ENCODE measurements at places on chromosomes 16 and 17.

- DNase-seq: no peak
Observed at GRCh38 chr17:74185571-74186185, 17.8 kb upstream of the RPL38 start.

- DNase-seq: no peak
Observed at GRCh38 chr17:4742133-4742532, 2.4 kb upstream of the CXCL16 start.

- peak; percentile 58 for DNase-seq
Observed at GRCh38 chr17:40540448-40540847, 24.8 kb downstream of the CCR7 start.

DNA sequence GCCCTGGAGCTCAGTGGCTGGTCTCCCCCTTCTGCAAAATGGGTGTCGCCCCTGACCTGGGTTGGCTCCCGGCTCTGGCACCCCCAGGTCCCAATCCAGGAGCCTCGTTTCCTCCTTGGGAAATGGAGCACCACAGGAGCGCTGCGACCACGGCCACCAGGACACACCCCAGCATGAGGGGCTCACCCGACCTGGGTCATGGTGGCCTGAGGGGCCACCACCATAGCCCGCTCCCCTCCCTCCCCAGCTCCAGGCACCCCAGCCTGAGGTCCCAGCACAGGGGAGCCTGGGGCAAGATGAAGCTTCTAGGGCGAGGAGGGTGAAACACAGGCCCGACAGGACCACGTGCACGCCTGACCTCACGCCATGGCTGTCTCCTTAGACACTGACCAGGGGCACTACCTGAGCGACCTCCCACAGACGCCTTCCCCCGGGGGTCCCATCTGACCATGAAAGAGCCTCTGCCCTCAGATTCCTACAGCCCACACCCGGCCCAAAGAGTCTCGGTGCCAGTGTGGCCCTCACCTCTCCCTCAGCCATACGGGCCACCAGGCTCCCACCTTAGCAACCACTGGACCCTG is 11.8 kb downstream of the BCAR1 start:
- DNase-seq: no peak

GRCh38 chr16:88888461-88889387 is 22.3 kb upstream of the PABPN1L start:
- DNase-seq: no peak

GRCh38 chr17:76405607-76405966 is 21.2 kb downstream of the SPHK1 start:
- DNase-seq: no peak

GRCh38 chr17:2380950-2381649 is 19.8 kb downstream of the MNT start:
- DNase-seq: no peak

- no peak for DNase-seq
Observed at GRCh38 chr16:76329106-76329505, 51.9 kb downstream of the CNTNAP4 start.

GRCh38 chr17:21041741-21042457 is 912 bp downstream of the USP22 start:
- DNase-seq: peak; percentile 57

DNA sequence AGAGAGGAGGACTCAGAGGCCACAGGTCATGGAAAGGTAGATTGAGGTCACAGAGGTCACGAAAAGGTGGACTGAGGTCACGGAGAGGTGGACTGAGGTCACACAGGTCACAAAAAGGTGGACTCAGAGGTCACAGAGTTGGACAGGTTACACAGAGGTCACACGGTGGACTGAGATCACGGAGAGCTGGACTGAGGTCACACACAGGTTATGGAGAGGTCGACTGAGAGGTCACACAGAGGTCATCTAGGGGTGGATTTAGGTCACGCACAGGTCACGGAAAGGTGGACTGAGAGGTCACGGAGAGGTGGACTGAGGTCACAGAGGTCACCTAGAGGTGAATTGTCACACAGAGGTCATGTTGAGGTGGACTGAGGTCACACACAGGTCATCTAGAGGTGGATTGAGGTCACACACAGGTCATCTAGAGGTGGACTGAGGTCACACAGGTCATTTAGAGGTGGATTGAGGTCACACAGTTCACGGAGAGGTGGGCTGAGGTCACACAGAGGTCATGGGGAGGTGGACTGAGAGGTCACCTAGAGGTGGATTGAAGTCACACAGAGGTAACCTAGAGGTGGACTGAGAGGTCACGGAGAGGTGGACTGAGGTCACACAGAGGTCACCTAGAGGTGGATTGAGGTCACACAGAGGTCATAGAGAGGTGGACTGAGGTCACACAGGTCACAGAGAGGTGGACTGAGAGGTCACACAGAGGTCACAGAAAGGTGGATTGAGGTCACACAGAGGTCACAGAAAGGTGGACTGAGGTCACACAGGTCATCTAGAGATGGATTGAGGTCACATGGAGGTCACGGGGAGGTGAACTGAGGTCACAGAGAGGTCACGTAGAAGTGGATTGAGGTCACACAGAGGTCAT is 26.7 kb upstream of the JPT2 start:
- no peak for DNase-seq

DNA sequence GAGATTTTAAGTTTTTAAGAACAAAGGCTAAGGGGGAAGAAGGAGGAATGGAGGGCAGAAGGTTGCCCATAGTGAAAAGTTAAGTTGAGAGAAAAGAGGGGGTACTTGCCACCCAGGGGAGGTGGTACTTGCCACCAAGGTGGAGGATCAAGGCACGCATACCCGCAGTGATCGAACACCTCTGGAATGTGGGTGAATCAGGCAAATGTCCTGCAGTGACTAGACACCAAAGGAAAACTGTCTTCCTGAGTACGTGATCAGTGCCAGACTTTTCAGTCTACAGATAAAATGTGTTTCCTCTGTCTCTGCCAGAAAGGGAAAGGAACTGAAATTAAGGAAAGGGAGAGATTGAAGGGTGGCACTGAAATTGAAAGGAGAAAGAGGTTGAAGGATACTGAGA is 2285.3 kb downstream of the TP53TG3F start:
- DNase-seq: no peak

- no peak for DNase-seq
Observed at GRCh38 chr17:57938061-57938502, 17.1 kb downstream of the CUEDC1 start.

- DNase-seq: no peak
Observed at GRCh38 chr16:79422064-79422463, 178.5 kb downstream of the MAF start.

- no peak for DNase-seq
Observed at GRCh38 chr16:69483611-69484010, 59.2 kb downstream of the CYB5B start.

DNA sequence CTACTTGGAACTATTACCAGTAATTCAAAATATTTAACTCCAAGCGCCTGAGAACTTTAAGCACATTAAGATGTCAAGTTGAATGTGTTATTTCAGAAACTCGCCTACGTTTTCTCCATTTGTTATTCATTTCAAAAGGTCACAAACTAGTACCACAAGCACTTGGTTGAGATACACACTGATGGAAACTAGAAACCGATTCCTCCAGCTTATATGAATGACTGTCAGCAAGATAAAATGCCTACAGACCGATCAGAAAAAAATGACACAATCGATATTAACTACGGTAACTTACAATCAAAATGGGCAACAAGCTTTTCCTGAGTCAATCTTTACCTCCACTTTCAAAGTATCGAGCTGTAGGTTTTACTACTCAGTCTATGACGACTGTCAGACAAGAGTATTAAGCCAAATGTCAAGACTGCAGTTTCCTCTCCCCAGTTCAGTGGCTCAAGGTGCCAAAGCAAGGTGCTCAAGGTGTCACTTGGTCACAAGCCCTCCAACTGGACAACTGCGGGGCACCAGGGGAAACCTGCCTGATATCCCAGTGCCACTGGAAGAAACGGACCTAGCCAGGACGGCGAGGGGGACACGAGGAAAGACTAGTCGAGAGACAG is 678 bp downstream of the SRP68 start:
- no peak for DNase-seq

GRCh38 chr17:36182176-36183000 is 6.0 kb upstream of the TBC1D3B start:
- no peak for DNase-seq

GRCh38 chr17:41814195-41814594 is 1.4 kb downstream of the FKBP10 start:
- DNase-seq: no peak

DNA sequence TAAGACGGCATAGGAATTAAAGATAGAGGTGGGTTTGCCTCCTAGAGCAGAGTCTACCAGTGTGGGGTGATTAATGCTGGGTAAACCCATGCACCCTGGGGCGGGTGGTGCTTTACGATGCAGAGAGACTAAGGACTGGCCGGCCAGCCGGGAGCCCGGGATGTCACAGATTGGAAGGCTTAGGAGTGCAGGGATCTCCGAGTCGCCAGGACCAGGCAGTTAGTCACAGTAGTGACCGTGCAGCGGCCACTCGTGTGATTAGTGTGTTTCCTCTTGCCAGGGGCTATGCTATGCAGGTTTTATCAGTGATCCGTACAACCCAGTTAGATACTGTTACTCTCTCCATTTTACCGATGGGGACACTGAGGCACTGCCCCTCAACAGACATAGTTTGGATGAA is 10.4 kb downstream of the CMIP start:
- DNase-seq: no peak

GRCh38 chr16:2295056-2295798 is 27.3 kb upstream of the RNPS1 start:
- DNase-seq: no peak

DNA sequence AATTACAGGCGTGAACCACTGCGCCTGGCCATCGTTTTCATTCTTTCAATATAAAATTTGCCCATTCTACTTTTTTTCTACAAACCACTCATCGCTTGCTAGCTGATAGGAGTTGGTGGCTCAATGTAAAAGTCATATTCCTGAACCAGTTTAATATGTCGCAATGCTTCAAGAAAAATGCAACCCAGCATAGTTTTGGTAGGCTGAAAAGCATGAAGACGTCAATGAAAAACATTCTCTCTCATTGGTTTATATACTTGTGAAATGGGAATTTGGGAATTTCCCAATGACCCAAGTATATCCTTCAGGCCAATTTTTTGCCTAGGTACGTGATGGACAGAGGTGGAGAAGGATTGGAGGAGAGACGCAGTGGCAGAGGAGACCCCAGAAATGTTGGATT is 26.9 kb downstream of the USP43 start:
- no peak for DNase-seq
